ENCODE measurements at places on chromosomes 3 and 15.
A peak's percentile ranks its signal among the peaks of the same experiment; 100 is the strongest.

DNA sequence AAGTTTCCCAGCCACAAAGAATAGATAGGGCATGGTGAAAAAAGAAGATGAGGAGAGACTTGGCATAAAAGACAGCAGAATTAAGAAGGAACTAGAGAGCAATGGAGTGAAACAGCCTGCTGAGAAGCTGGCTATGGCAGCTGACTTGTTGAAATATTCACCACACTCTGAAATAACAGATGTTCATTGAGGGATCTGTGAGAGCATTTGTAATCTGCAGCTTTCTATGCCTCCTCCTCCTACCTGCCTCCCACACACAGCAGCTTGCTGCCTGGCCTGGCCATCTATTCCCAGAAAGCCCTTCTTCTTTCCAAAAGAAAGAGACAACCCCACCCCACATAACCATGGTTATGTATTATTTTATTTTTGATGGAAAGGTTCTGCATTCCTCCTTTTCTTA, 303.9 kb downstream of the GAP43 start:
- peak; percentile 67 for DNase-seq

DNA sequence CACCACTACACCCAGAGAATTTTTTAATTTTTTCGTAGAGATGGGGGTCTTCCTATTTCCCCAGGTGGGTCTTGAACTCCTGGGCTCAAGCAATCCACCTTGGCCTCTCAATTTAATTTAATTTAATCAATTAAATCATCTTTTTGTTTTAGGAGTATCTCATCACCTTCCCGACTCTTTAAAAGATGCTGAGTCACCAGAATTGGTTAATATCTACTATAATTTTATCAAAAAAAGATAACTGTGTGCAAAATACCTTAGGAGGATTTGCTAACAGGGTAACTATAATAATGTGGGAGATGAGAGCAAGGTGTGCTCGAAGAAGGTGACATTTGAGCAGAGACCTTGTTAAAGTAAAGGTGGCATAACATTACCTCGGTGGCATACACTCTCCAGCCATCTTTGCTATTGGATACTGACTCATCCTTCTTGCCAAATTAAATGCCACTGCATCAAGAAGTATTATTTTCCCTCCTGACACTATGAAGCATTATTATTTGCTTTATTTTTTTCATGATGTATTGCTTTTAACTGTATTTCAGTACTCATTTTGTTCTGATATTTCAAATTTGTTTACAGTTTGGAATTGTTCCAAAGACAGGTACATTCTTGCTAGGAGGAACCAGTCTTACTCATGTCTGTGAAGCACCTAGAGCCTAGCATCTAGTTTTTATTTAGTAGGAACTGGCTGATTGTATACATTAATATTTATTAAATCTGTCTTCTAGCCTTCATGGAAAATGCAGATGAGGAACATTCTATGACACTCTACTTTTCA, 200.7 kb downstream of the MBNL1 start:
- no peak for DNase-seq

DNA sequence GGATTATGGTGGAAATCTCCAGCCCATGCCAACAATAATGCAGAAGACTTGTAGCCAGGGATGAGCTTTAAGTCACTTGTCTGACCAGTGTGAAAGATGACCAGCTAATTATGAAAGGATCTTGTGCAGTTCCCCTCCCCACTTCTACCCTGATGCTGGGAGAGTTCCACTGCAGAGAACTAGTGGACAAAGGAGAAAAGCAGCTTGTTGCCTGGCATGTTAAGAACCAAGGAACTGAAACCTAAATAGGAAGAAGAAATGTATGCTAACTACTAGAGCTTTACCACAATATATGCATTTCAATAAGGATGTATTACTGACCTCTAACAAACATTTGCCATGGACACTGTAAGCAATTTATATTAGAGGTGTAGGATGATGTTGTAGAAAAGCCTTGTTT, 52.2 kb upstream of the CSTA start:
- DNase-seq: no peak

DNA sequence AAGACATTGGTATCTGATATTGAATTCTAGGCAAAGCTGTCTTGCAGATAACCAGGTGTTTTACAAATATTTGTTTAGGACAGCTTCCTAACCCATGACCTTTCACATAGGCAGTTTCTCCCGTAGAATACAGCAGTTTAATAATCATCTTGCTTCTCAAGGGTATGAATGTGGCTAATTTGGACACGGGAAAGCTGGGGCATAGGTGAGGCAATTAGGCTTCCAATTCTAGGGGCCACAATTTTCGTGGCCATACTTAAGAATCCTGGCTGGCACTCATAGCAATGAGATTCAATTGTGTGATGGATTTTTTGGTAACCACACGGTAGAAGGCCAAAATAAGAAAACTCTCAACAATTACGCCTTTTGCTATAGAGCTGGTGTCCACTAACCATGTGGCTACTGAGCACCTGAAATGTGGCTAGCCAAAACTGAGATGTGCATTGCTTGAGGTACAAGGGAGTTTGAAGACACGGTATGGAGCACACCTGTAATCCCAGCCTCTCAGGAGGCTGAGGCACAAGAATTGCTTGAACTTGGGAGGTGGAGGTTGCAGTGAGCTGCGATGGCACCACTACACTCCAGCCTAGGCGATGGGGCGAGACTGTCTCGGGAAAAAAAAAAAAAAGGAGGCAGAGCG, 34.4 kb downstream of the TFRC start:
- DNase-seq: no peak

DNA sequence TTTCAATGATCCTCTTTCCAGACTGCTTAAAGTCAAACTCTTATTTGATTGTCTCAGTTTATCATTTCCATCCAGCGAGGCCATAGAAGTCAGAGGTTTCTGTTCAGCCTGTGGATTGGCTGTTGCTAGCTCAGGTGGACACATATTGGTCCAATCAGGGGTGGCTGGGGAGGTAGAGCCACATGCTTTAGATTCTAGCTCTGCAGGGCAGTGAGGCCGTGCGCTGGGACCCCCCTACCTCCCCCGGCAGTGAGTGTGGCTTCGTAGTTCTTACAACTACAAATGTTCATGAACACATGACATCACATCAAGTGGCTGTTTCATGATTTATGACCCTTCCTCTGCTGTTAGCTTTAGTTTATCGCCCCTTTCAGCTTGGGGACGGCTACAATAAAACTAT, 18.0 kb downstream of the APOD start:
- no peak for DNase-seq

GRCh38 chr3:184133840-184134745, 1.1 kb upstream of the EIF2B5 start:
- DNase-seq: peak; percentile 83

DNA sequence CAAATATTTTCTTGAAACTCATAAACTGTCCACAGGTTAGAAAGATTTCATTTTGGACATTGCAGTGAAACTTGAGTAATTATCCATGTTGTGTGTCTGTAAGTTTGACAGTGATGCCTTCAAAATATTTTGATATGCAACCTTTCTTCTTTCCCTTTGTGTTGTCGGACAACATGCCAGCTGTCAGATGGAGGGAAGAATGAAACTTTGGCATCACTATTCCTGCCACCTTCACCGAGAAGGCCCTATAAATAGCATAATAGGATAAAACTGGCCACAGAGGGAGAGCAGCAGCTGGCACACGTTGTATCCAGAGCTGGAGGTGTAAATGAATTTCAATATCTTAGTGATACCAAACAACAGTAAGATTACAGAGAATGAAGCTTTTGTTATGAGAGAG, 436.7 kb upstream of the CFAP20DC start:
- DNase-seq: no peak

DNA sequence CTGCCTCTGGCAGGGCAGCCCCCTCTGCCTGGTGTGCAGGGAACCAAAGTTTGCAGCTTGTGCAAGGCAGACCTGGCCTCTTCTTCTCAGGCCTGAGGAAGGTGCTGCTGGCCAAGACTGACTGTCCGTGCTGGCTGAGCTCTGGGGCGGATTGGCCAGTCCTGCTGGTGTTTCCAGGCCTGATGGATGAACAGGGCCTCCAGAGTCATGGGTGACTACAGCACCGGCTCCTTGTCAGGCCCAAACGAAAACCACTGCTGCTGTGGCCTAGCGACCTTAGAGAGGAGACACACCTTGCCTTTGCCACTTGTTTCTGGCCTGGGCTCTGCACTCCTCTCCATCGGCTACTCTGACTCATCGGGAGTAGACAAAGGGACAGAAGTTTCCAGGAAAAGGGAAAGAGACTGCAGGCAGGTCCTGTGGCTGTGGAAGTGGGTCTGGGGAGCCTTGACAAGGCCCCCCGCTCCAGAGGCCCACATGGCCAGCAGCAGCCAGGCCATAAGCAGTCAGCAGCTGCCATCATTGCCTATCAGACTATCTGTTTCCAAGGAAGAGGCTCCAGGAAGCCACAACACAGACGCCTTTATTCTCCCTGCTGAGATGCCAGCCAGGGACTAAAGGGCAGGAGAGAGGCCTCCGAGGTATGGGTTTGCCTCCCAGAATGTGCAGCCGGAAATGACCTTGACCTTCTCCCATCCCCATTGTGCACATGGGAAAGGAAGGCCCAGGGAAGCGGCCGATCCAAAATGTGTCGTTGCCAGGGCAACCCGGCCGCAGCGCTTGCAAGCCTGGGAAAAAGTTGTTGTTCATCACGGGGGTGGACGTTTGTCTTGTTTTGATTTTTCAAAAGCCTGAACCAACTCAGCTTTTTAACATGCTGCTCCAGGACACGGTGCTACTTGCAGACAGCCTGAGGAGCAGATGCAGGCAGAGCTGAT, 160.5 kb downstream of the CHSY1 start:
- no peak for DNase-seq

GRCh38 chr3:2839876-2840275, 270.3 kb downstream of the IL5RA start:
- no peak for DNase-seq

GRCh38 chr15:34160735-34161134, 49.2 kb downstream of the KATNBL1 start:
- DNase-seq: no peak

DNA sequence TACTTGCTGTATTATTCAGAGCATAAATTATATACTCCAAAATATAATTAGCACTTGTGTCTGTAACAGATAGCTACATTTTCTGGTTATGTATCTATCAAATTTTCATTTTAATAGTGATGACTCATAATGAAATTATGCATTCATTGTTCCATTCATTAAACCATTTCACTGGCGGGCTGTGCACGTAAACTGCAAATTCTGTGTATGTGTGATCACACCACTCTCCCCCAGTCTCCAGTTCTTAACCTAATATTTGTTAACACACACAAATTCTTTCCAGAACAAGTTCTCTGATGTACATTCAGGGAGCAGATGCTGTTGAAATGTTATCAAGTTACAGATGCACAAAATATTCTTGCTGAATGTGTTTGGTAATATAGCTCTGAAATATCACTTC, 3.8 kb upstream of the KCNMB2 start:
- peak; percentile 61 for DNase-seq

GRCh38 chr3:65811086-65811761, 227.5 kb downstream of the MAGI1 start:
- no peak for DNase-seq

DNA sequence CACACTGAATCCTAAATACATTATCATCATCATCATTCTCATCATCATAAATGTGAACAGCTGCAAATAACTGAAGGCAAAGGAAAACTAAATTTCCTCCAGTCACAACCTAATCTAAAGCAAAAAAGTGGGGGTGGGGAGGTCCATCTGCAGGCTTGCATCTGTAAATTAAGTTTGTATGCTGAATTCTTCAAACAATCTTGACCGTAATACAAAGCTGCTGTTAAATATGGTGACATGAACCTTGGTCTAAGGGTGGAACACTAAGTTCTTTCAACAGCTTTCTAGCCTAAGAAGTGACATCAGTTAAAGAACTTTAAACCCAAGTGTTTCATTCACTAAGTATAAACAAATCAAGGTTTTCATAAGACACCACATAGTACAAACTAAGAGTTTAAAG, 4.3 kb downstream of the LRRFIP2 start:
- DNase-seq: no peak

GRCh38 chr3:134369231-134369741, 5.0 kb downstream of the AMOTL2 start:
- no peak for DNase-seq

GRCh38 chr3:14317057-14317553, 85.3 kb upstream of the SLC6A6 start:
- no peak for DNase-seq

DNA sequence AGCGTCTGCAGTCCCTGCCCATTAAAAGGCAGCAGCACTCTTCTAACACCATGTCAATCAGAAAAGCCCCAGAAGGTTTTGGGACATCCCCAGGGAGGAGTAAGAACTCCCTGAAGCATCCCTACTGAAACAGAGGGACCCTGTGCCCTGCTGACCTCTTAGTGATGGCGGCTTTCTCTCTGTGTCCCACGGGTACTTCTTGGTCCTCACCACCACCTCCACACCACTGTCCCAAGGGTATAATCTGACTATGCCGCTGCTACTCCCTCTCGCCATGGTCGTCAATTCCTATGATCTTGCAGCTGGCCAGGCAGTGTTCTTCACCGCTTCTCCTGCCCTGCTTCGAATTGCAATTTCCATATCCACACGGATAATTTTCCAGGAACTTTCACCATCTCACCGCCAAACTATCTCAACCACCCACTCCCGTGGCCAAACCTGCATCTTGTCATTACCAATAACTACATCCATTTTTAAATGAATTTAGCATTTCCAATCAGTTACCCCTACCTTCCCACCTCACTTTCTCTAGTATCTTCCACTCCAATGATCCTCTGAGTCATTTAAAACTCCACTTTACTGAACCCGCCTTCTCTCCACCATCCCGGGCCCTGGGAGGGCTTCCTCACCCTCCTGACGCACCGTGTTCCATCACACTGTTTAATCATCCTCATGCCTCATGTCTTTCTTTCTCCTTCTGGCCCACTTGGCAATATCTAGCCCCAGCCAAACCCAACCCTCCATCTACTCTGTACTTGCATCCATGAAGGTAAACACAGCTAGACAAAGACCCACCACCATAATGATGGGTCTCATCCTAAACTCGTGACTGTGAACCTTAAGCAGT, 23.7 kb downstream of the PRR23E start:
- DNase-seq: no peak

GRCh38 chr15:47742334-47742733, 25.0 kb downstream of the SEMA6D start:
- DNase-seq: no peak

DNA sequence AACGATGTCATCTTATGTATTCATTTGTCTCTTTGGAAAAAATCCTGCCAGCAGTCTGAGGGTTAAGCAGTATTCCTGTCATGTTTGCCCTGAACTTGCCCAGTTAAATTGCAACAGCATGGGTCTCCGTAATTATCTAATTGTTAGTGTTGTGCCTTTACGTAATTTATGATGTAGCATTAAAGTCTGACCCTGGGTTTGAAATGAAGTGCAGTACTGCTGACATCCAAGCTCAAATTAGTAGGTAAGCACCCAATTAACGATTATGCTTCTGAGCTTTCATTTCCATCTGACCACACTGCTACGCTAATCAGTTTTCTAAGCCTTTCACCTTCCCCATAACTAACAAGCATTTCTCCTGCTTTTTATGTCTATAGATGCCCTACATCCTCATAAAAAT, 241.8 kb downstream of the ARRDC4 start:
- DNase-seq: no peak
